Activated naive CD4-positive, alpha-beta T cell treated with anti-CD3 and anti-CD28 coated beads, Interleukin-2, amount 50 U/mL, for 16 hours (primary cell): ENCODE measurements at places on chromosomes 11 and 22.

DNA sequence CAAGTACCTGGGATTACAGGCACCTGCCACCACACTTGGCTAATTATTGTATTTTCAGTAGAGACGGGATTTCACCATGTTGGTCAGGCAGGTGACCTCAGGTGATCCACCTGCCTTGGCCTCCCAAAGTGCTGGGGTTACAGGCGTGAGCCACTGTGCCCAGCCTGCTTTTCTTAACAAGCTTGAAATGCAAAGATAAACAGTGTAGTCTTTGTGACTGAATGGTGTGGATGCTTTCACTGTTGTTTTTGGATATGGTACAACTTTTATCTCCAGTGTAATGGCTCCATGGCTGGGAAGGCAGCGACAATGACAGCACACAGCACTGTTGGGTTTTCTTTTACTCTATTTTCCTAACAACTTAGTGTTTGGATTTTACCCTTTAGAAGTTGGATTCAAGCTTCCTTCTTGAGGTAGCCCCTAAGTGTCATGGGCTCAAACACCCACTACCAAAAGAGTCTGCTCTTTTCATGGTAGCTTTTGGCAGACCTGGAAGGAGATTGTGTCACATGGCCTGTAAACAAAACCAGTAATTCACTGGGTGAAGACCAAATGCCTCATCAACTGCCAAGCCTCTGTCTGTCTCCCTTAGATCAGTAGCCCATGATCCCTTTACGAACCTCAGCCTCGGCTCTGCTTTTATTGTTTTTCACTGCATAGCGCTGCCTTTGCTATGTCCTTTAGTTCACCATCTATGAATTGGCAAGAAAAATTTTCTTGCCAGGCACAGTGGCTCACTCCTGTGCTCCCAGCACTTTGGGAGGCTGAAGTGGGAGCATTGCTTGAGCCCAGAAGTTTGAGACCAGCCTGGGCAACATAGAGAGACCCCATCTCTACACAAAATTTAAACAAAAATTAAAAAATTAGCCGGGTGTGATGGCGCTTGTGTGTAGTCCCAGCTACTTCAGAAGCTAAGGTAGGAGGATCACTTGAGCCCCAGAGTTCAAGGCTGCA, 6.4 kb downstream of the VPS51 start:
- no peak for DNase-seq

DNA sequence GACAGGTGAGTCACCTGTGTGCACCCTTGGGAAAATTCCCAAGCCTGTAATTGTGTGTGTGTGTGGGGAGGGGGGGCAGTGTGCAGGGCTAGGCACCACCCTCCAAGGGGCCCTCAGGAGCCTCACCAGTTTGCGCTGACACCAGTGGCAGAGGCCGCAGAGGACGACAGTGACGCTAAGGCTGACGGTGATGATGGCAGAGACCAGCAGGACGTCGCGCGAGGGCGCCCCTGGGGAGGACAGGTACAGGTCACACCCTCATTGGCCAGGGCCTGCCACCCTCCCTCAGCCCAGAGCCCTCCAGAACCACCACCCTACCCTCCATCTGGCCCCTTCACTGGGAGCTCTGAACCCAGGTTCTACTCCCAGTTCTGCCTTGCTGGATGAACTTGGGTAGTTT, 24.9 kb downstream of the SYT7 start:
- no peak for DNase-seq

- DNase-seq = no peak
Observed at GRCh38 chr11:28353991-28354390, 245.8 kb downstream of the METTL15 start.

GRCh38 chr11:108616549-108616948, 23.0 kb upstream of the EXPH5 start:
- no peak for DNase-seq
